ENCODE measurements at places on chromosomes 4 and X.
A peak's percentile ranks its signal among the peaks of the same experiment; 100 is the strongest.

- no peak for DNase-seq
Observed at GRCh38 chr4:7506119-7506518, 71.4 kb upstream of the PSAPL1 start.

DNA sequence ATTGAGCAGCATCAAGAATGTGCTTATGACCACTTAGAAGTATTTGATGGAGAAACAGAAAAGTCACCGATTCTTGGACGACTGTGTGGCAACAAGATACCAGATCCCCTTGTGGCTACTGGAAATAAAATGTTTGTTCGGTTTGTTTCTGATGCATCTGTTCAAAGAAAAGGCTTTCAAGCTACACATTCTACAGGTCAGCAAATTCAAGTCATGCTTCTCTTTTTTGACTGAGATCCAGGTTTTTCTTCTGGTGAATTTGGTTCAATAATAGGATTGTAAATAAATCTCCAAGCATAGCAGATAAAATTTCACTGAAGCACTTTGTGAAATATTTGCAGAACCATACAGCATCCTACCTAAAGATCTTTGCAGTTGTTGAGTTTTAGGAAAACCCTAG lies 218.1 kb downstream of the TLL1 start:
- no peak for DNase-seq

DNA sequence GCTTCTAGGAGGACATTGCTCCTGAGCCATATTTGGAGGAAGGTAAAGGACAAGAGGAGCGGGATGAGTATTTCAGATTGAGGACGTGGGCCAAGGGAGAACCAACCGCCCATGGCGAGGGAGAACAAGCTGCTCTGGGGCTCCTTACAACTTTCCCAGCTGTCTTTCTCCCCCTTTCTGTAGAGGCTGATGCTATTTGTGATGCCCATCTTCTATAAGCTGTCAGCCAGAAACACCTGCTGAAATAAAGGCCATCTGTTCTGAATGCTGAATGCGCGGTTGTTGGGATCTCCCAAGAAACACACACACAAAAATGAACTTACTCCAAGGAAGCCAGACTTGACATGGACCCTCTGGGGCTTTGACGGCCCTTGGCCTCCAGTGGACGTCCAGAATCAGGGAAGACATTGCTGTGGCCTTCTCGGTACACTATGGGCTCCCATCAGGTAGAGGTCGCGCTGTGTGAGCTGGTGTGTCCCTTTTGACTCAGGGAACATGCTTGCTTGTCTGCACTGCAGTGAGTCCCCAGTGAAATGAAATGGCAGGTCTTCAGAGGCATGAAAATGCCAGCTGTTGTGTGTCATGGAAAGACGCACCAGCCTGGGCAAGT lies 30.9 kb downstream of the RWDD4 start:
- DNase-seq = no peak

- DNase-seq = no peak
Observed at GRCh38 chr4:31246856-31247255, 526.7 kb downstream of the PCDH7 start.

DNA sequence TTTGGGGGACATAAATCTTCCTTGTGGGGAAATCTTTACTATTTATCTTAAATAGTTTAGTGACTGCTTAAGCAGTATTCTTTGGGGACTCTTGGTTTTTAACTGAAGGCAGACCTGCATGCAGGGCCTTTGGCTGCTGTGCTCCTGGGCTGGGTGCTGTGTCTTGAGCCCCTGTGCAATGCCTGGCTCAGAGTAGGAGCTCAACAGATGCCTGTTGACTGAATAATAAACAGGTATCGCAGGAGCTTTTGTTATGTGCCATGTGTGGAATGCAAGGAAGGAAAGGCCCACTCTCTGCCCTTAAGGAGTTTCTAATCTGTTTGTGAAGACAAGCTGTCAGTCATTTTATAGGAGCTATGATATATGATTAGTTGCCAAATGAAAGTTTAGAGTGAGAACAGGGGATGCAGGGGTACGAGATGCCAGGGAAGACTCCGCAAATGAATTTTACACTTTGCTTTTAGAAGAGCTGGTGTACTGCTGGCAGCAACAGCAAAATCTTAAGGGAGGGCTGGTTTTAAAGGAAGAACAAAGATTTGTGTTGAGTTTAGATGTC lies 6.7 kb downstream of the GAB1 start:
- DNase-seq = no peak

- no peak for DNase-seq
Observed at GRCh38 chr4:106967892-106968291, 68.2 kb downstream of the DKK2 start.

GRCh38 chrX:133249266-133250058 lies 31.3 kb upstream of the TFDP3 start:
- DNase-seq = no peak

- DNase-seq = no peak
Observed at GRCh38 chrX:132940727-132941327, 17.6 kb downstream of the HS6ST2 start.

DNA sequence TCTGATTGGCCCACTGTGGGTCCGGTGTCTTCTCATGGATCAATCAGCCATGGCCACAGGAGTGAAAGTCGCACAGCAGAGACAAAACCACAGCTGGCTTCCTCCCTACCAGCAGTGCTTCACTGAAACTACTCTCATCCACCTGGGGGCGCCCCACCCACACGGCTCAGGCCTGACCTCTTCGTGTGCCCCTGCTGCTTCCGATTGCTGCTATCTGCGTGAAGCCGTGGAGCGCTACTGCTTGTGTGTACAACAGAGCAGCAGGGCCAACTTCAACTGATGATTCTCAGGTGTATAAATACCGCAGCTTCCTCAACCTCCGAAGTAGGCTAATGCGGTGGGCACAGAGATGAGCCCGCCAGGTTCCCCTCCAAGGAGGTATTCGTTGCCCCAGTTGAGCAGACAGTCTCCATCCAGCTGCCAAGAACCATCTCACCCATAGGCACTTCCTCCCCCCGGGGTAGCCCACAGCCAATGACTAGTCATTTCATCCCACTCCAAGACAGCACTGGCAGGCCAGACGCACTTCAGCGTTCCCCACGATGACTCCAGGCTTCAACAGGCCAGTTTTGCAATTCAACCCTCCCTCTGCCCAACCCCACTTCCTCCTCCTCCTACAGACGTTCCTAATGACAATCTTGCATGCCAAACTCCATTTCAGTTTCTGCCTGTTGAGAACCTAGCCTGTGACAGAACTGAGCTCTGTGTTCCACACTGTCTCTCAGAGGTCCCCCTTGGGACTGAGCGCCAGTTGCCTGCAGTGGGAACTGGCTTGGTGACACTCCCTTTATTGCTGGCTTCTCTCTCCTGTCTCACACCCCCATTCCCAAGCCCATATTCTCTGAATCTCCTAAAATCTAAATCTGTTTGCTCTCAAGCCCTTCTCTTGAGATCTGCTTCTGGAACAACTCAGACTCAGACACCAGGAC lies 41.3 kb upstream of the ATP6AP2 start:
- peak; percentile 33 for DNase-seq

- no peak for DNase-seq
Observed at GRCh38 chr4:132642016-132642817, 506.9 kb upstream of the PCDH10 start.

GRCh38 chrX:26050099-26050498 lies 88.0 kb upstream of the MAGEB18 start:
- no peak for DNase-seq

- no peak for DNase-seq
Observed at GRCh38 chr4:94639298-94639697, 118.5 kb upstream of the BMPR1B start.

DNA sequence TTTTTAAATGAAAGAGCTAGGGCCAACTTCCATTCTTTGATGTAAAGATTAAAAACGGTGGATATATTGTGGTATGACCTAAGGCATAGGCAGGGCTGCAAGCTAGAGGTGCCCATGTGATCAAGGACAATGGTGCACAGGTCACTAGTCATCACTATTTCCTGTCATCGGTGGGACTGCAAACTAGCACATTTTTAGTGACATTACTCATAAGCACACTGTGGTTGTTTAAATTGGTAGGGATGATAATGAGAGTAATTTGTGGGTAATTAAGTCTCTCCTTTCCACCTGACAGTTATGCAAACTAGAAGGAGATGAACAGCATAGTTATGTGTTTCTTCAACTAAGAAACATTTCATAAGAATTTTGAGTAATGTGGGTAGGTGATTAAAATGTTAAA lies 85.4 kb downstream of the GPRIN3 start:
- no peak for DNase-seq

DNA sequence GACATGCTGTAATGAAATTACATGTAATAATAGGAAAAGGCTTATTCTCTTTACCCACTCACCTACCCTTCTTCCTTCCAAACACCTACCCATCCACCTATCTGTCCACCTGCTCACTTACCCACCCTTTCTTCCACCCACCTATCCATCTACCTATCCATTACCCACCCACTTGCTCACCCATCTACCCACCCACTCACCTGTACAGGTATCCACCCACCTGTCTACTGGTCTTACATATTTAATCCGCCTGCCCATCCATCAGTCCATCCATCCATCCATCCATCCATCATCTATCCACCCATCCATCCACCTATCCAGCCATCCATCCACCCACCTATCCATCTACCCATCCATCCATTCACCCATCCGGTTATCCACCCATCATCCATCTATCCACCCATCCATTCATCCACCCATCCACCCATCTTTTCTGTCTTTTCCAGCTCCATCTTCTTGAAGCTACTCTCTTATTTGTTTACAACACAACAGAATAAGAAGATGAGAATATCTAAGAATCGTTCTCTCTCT lies 133.3 kb upstream of the STX18 start:
- no peak for DNase-seq

GRCh38 chr4:136186650-136187049 lies 1345.6 kb downstream of the PCDH18 start:
- DNase-seq = no peak

DNA sequence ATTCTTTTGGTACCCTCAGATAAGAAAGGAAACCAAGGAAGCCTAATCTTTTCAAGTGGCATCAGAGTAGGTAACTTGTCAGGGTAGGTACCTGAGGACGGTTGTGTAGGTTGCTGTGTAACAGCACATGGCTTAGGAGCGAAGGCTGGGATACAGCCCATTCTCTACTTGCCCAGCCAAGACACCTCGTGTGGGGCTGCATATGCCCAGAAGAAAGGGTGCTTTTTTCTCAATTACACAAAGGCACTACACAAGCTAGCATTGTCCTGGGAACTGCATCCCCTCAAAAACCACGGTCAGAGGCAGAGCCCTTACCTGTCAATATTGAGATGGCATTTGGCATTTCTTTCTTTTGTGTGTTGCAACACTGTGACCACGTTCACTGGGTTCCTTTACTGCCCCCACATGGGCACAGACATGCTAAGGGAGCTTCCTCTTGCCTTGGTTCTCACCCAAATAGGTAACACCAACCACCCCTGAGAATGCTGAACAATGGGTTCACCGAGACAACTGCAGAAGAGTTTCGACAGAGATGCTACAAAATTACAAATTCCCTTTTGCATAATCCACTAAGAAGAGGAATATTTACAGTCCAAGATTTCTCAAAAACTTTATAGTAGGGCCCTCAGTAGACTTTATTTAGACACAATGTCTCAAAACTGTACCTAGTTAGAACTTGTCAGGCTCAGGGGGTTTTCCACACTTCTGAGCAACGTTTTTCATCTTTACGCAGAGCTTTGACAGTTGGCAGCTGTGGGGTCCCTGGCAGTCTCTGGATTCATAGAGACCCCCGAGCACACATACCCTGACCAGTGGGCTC lies 35.8 kb upstream of the TNIP3 start:
- no peak for DNase-seq

Measured in stimulated activated CD8-positive, alpha-beta memory T cell treated with anti-CD3 and anti-CD28 coated beads, Interleukin-12 subunit alpha, Interleukin-12 subunit beta, amount 100 ng/mL, for 4 hours (primary cell).